ENCODE measurements at places on chromosomes 13 and 19. TPM values are rescaled to one million over a fixed set of nuclear protein-coding genes. Genes with fewer than 3 reads are reported as not detected.

DNA sequence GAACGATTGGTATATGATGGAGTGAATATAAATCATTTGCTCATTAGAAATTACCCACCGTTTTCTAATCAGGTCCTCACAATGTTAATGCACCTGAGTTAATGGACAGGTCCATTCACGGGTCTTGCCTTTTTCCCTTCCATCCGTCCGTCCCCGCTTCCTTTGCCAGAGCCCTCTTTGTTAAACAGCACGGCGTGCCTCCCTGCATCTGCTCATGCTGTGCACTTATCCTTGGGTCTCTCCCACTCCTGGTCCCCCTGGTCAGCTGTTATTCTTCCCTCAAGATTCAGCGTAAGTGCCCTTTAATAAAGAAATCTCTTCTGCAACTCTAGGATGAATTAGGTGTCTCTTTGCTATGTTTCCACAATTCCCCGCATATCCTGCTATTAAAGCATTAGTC is 324.5 kb downstream of the DNAJC15 start:
- H3K27me3 ChIP-seq, result no peaks in the 10 kb centered on the region
- H3K4me1 ChIP-seq, result no peaks in the 10 kb centered on the region
- H3K36me3 ChIP-seq, result no peaks in the 10 kb centered on the region
- H3K27ac ChIP-seq, result no peak overlapping the region

DNA sequence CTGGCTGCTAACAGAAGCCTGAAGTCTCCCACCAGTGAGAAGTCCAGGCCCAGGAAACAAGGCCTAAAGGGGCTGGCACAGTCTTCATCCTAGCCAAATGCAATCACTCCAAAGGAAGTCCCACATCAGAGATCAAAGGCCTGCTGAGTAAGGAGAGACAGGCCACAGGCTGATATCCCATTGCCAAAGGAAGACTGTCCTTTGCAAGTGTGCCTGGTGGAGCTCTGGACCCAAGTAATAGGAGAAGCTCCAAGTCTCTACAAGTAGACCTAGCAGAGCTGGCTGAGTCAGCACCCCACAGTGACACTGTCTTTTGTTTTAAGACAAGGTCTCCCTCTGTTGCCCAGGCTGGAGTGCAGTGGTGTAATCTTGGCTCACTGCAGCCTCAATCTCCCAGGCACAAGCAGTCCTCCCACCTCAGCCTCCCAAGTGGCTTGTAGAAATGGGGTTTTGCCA is 4.5 kb downstream of the DBP start:
- H3K27me3 ChIP-seq, result no peaks in the 10 kb centered on the region
- peak overlapping the region; percentile 97 for H3K27ac ChIP-seq
- peaks cover 57% of the 10 kb centered on the region for H3K4me1 ChIP-seq
- DNase-seq, result no peak

DNA sequence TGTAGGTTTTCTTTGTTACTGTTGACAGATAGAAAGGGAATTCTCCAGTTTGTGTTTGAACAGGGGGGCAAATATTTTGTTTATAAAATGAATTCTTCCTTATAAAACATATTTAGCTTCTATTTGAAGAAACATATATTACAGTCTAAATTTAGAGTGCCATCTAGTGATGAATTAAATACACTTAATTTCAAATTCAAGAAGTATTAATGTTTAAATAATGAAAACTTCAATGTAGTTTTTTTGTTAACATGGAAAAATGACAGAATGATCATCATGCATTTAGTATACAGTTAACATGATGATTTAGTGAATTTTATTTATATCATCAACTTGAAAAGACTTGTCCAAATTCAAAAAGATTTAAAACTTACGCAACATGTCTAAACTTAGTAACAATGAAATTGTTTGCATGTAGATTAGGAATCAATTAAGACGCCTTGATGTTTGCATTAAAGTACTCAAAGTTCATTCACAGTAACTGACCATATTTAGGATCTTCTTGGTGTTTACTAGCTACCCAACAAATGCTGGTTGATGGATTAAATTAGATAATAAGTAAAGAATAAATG is 765.9 kb upstream of the SLITRK1 start:
- H3K4me3 ChIP-seq, result no peak overlapping the region
- H3K36me3 ChIP-seq, result no peaks in the 10 kb centered on the region
- no peak overlapping the region for H3K27ac ChIP-seq
- H3K4me1 ChIP-seq, result no peaks in the 10 kb centered on the region

- no peak for DNase-seq
- H3K36me3 ChIP-seq, result peaks cover 11% of the 10 kb centered on the region
- peaks cover 7% of the 10 kb centered on the region for H3K4me1 ChIP-seq
- H3K27me3 ChIP-seq, result no peaks in the 10 kb centered on the region
Measured at GRCh38 chr13:43111559-43112400, 88.4 kb downstream of the DNAJC15 start.

DNA sequence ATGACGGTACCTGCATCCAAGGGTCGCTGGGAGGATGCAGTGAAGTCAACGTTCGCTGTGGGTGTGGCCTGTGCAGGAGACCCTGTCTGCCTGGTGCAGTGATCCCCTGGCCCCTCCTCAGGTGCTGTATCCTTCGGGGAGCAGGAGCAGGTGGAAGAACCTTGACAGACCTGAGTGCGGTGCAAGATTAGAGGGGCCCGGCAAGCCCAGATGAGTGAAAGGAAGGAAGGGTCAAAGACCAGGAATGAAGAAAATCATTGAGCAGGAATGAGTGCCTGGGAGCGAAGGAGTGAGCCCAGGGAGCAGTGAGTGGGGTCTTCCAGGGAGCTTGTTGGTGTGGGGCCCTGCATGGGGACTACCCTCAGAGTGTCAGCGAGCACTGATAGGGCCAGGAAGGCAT is 12.7 kb downstream of the B3GNT8 start:
- no peaks in the 10 kb centered on the region for H3K4me1 ChIP-seq
- no peaks in the 10 kb centered on the region for H3K27me3 ChIP-seq
- H3K27ac ChIP-seq, result no peak overlapping the region
- H3K4me3 ChIP-seq, result no peak overlapping the region
- peaks cover 77% of the 10 kb centered on the region for H3K36me3 ChIP-seq

DNA sequence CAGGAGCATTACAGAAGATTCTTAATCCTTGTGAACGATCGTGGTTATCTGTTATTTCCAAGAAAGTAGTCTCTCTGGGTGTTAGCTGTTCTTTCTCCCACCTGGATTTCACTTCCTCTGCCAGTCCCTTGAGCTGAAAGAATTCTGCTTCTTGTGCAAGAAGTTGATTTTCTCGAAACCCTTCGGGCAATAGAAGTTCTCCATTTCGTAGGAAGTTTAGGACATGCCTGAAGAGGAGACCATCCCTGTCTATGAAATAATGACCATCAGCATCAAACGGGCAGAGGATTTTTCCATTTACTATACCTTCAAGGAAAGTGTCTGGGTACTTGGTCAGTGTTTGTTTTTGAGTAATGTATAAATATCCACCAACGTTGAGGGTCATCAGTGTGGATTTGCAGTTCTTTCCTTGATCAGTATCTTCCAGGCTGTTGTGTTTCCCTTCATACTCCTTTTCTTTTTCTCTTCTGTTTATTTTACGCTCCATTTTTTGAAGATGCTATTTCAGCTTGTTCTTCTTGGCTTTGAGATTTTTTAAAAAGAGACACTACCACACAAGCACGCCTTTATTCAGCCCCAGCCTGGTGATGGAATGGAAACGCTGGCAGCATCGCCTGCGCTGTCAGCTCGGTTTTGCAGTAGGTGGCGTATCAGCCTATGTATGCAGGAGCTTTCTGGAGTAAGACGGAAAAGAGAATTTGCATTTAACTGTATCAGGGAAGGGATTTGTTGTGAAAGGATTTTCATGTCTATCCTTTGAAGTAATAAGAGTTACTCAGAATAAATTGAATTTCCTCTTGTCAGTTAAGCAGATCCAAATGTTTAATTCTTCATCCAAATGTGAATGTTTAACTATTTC is 6.5 kb downstream of the KCTD4 start:
- H3K27ac ChIP-seq, result no peak overlapping the region
- no peaks in the 10 kb centered on the region for H3K27me3 ChIP-seq
- no peaks in the 10 kb centered on the region for H3K36me3 ChIP-seq
- DNase-seq, result no peak
- peaks cover 5% of the 10 kb centered on the region for H3K4me1 ChIP-seq
- H3K4me3 ChIP-seq, result peak overlapping the region; percentile 16

GRCh38 chr19:47511128-47511517 is 3.7 kb downstream of the NAPA start:
- peak; percentile 57 for DNase-seq
- H3K4me3 ChIP-seq, result no peak overlapping the region
- peak overlapping the region; percentile 72 for H3K27ac ChIP-seq
- no peaks in the 10 kb centered on the region for H3K27me3 ChIP-seq
- peaks cover 86% of the 10 kb centered on the region for H3K4me1 ChIP-seq
- no peaks in the 10 kb centered on the region for H3K36me3 ChIP-seq

GRCh38 chr19:38009650-38010242 is 102.7 kb downstream of the SIPA1L3 start:
- no peaks in the 10 kb centered on the region for H3K27me3 ChIP-seq
- no peak overlapping the region for H3K27ac ChIP-seq
- no peak overlapping the region for H3K4me3 ChIP-seq
- H3K36me3 ChIP-seq, result no peaks in the 10 kb centered on the region
- H3K4me1 ChIP-seq, result peaks cover 7% of the 10 kb centered on the region

DNA sequence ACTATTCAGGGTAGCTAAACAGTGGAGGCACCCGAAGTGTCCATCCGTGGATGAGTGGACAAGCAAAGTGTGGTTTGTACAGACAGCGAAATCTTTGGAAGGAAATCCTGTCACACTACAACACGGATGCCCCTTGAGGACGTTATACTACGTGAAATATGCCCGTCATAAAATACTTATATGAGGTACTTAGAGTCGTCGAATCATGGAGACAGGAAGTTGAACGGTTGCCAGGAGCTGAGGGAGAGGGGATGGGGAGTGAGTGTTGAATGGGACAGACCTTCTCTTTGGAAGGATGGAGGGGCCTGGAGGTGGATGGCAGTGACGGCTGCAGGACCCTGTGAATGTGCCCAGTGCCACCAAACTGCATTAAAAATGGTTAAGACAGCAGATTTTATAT is 11.6 kb downstream of the ATP4B start:
- H3K4me1 ChIP-seq, result peaks cover 19% of the 10 kb centered on the region
- no peaks in the 10 kb centered on the region for H3K36me3 ChIP-seq
- peak; percentile 2 for DNase-seq
- H3K27ac ChIP-seq, result no peak overlapping the region
- H3K4me3 ChIP-seq, result no peak overlapping the region

- peak overlapping the region; percentile 25 for H3K4me3 ChIP-seq
- peaks cover 8% of the 10 kb centered on the region for H3K4me1 ChIP-seq
- no peak overlapping the region for H3K27ac ChIP-seq
- H3K27me3 ChIP-seq, result peaks cover 8% of the 10 kb centered on the region
Measured at GRCh38 chr13:91174886-91175501, 172.5 kb upstream of the MIR17HG start.

DNA sequence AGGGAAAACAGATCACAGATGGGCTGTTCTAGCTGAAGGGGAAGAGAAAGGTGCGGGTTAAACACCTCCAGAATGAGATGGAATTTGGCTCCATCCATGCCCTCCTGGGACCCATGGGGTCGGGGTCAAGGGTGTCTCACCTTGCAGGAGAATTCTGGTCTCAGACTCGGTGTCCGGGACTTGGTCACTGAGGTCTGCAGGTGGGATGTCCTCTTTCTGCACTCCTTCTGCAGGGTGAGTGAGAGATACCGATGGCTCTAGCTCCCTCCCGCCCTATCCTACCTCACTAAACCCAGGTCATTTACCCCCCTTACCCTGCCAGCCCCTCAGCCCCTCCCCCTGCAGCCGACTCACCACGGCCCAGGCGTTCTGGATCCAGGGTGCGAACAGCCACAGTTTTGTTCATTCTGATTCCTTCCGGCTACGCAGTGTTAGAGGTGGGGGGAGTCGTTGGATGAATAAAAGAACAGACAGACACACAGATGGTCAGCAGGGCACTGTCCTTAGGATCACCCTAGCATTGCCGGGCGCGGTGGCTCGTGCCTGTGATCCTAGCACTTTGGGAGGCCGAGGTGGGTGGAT is 24.1 kb downstream of the C3 start:
- DNase-seq, result no peak
- no peaks in the 10 kb centered on the region for H3K36me3 ChIP-seq
- no peaks in the 10 kb centered on the region for H3K27me3 ChIP-seq
- H3K4me1 ChIP-seq, result no peaks in the 10 kb centered on the region
- H3K4me3 ChIP-seq, result no peak overlapping the region
- H3K27ac ChIP-seq, result no peak overlapping the region

DNA sequence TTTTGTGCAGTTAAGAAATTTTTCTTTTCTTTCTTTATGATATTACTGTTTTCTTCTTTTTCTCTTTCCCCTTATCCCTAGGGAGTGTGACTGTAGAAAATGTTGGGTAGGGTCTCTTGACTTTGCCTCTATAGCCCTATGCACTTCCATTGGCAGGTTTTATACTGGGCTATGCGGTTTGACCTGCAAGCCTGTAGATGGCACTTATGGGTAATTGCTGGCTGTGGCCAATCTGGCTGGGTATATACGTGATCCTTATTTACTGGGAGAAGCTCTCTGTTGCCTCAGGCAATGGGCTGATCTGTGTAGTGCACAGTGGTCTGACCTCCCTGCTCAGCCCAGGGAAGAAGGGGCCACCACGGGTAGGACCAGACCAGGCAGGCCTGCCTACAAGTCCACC is 78.8 kb downstream of the RAP2A start:
- no peaks in the 10 kb centered on the region for H3K36me3 ChIP-seq
- no peak overlapping the region for H3K27ac ChIP-seq
- no peaks in the 10 kb centered on the region for H3K4me1 ChIP-seq

GRCh38 chr19:53583181-53583580 is 45.2 kb downstream of the ZNF331 start:
- DNase-seq, result no peak
- H3K27ac ChIP-seq, result no peak overlapping the region
- no peaks in the 10 kb centered on the region for H3K36me3 ChIP-seq
- H3K4me1 ChIP-seq, result no peaks in the 10 kb centered on the region

DNA sequence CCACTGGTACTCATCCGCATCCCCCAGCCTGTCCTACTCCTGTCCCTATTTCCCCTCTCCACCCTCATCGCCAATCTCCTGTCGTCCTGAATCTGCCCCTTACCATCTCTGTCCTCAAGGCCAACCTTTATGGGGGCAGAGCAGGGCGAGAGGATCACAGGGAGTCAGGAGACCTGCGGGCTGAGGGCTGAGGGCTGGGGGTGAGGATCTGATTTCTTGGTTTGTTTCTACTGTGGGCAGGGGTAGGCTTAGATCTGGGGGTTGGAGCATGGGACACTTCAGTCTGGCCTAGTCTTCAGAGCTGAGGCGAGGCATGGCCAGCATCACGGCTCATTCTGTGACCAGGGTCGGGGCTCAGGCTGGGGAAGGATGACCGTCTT is 16.5 kb upstream of the ERCC1 start:
- no peak for DNase-seq
- peaks cover 30% of the 10 kb centered on the region for H3K4me1 ChIP-seq
- no peaks in the 10 kb centered on the region for H3K27me3 ChIP-seq
- no peaks in the 10 kb centered on the region for H3K36me3 ChIP-seq
- peak overlapping the region; percentile 88 for H3K4me3 ChIP-seq

DNA sequence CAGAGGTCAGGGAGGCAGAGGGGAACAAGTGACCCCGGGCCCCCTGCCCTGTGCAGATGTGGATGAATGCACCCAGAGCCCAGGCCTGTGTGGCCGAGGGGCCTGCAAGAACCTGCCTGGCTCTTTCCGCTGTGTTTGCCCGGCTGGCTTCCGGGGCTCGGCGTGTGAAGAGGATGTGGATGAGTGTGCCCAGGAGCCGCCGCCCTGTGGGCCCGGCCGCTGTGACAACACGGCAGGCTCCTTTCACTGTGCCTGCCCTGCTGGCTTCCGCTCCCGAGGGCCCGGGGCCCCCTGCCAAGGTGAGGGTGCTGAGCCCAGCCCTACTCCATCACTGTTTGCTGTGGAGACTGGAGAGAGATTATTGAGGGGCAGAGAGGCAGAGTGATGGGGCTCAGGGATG is 9.9 kb downstream of the LTBP4 start:
- H3K27me3 ChIP-seq, result no peaks in the 10 kb centered on the region
- H3K4me3 ChIP-seq, result no peak overlapping the region
- H3K4me1 ChIP-seq, result peaks cover 38% of the 10 kb centered on the region
- H3K27ac ChIP-seq, result peak overlapping the region; percentile 89

The RGCC gene
- 48.9 TPM for polyA plus RNA-seq

The FPR1 gene
- 4.8 TPM for polyA plus RNA-seq

The KLK12 gene
- not detected for polyA plus RNA-seq

The PEG3 gene
- polyA plus RNA-seq, result 4.7 TPM

The RNF225 gene
- not detected for polyA plus RNA-seq

The RPS16 gene
- 1,266 TPM for polyA plus RNA-seq
